ENCODE measurements at places on chromosomes 2 and 18.

DNA sequence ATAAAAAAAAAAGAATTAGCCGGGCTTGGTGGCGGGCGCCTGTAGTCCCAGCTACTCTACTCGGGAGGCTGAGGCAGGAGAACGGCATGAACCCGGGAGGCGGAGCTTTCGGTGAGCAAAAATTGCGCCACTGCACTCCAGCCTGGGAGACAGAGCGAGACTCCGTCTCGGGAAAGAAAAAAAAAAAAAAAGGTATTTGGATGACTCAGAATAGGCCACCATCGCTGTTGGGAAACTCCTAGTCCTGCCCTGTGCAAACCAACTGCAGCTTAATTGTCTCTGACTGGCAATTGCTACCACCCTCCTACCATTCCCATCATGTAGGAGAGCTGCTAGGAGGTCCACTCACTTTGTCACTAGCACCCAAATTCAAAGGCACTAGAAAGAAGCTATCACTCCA is 43.5 kb downstream of the ATP8B1 start:
- no peak for DNase-seq

DNA sequence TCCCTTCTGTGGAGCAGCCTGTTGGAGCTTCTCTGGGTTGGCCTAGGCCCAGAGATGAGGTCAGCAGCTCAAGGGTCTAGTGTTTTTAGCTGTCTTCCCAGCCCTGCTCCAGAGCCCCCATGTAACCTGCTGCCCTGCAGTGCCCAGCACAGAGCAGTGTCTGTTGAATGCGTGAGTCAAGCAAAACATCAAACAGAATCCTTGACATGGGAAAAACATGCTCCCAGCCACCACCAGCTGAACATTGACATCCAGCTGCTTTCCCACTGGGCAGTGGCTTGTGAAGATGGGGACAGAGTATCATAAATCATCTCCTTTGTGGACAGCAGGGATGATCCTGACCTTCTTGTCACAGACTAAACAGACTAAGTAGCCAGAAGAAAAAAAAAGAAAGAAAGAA is 22.6 kb downstream of the IMPA2 start:
- no peak for DNase-seq

- no peak for DNase-seq
Observed at GRCh38 chr2:111704246-111704645, 179.7 kb downstream of the ANAPC1 start.

GRCh38 chr2:226023946-226024345 is 624.4 kb downstream of the NYAP2 start:
- DNase-seq, result no peak

DNA sequence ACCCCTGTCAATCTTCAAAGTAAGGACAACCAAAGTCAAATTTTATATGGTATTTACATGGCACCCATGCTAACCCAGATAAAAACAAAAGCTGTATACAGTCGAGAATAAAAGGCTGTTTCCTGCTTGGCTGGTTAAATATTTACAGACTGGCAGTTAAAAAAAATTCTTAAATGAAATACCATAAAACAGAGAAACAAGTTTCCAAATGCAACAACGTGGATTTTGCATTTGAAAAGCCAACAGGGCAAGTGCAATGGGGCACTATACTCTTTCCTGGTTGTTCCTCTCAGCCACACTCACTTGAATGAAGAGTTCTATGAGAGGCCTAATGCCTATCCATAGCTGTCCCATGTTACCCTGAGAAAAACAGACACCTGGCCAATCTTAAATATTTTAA is 6.1 kb upstream of the NR4A2 start:
- no peak for DNase-seq

DNA sequence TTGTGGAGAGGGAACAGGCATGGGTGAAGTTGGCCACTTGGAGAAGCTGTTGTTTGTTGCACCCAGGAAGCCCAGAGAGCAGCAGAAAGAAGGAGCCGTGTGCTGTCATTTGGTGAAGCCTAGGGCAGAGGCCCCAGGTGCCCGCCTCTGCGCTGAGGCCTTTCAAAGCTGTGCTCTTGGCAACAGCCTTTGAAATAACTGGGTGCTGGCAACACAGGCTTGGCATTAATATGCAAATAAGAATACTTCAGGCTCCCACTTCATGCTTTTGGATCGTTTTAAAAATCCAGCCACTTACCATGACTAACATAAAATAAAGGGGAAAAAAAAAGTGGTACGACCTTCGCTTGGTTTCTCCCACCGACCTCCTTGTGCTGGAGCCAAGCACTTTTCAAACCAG is 41.1 kb downstream of the DHRS9 start:
- DNase-seq, result no peak

DNA sequence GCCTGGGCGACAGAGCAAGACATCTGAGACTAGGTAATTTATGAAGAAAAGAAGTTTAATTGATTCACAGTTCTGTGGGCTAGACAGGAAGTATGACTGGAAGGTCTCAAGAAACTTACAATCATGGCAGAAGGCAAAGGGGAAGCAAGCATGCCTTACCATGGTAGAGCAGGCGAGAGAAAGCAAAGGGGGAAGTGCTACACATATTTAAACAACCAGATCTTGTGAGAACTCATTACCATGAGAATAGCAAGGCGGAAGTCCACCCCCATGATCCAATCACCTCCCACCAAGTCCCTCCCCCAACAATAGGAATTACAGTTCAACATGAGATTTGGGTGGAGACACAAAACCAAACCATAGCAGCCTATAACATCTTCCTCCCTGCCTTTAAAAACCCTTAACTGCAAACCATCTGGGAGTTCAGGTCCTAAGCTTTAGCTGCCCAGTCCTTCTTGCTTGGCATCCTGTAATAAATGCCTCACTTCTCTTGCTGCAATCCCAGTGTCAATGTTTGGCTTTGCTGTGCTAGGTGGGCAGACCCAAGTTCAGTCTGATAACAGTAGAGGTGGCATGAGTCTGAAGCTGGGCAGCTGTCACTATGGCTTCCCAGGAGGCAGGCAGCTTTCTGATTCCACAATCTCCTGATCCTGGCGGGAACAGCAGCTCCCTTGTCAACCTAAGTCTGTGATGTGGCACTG is 11.2 kb upstream of the SP5 start:
- DNase-seq, result no peak

- DNase-seq, result no peak
Observed at GRCh38 chr2:70897203-70897976, 38.3 kb upstream of the ATP6V1B1 start.

DNA sequence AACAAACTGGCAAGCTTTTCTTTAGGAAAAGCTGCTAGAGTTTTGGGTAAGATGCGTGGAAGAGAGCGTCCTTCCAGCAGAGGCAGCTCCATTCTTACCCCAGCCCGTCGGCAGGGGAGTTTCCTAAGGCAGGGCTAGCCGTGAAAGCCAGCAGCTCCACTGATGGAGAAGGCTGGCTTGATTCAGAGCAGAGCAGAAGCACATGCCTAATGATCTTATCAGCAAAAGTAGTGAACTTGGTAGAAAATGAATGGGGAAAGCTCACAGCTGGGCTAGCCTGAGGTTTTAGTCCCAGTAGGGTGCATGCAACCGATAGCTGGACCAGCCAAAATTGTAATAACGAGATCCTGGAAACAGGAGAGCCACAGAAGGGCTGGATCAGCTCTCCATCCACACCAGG is 20.8 kb downstream of the LAMA1 start:
- DNase-seq, result no peak

DNA sequence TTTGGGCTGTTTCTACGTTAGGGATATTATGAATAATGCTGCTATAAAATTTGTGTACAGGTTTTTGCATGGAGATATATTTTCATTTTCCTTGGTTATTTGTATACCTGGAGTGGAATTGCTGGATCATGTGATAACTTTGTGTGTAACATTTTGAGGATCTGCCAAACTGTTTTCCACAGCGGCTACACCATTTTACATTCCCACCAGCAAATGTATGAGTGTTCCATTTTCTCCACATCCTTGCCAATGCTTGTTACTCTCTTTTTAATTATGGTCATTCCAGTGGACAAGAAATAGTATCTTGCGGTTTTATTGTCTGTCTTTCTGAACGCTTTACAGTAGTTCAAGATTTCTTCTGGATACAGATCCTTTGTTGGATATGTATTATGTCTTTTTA is 13.6 kb downstream of the GORASP2 start:
- no peak for DNase-seq

GRCh38 chr2:226720948-226721347 is 78.7 kb downstream of the IRS1 start:
- DNase-seq, result no peak

DNA sequence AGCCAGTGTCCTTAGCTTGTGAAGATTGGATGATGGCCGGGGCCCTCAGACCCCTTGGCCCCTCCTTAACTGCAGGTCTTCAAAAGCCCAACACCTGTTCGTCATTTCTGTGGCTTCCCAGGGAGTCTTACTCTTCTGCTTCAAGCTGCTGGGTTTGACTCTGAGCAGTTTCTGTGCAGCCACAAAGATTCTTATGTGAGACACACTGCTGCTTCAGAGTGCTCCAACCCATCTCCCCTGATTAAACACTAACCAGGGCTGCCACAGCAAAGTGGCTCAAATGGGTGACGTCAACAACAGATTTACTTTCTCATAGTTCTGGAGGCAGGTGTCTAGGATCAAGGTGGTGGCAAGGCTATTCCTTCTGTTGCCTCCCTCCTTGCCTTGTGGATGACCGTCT is 40.8 kb downstream of the TSN start:
- DNase-seq, result no peak

DNA sequence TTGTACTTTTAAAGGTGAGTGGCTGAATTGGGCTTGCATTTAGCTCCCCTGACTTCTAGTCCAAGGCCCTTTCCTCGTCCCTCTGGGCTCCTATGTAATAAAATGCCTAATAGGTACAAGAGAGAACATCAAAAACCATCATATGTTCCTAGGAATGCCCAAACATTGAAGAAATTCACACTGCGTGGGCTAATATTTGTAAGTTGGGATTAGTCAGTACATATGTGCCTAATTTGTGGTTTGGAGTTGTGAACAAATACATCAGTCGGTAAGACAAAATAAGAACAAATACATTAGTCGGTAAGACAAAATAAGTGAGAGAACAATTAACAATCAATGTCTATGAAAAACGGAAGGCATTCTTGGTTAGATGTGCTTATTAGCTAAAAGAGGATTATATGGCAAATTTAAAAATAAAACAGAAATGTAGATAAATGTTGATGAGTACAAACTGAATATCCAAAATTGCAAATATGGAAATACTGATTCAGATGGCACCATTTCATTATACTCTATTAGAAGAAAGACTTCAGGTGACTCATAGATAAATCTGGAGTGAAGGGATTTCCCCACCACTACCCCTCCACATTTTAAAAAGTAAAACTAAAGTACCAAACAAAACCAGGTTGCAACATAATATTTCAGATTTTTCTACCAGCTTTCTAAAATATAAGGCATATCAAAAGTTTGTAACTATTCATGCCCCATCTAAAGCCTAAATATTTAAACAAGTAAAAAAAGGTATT is 325.4 kb downstream of the ZEB2 start:
- no peak for DNase-seq

- no peak for DNase-seq
Observed at GRCh38 chr2:38709567-38710194, 41.5 kb downstream of the SRSF7 start.

DNA sequence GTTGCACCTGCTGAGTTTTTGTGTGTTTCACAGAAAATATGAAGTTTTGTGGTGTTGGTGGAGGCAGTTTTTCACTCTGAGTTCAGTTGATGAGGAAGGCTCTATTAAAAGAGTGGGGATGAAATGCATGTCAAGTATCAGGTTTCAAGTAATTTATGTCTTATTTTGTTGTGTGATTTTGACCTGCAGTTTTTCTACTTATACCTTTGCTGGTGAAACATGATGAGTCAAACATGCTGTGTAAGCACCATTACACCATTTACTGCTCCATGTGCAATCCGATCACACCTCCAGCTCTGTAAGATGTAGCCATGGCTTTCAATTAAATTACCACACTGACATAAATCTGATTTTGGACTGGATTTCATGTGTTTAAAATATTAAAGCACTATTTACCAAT is 174.5 kb upstream of the ZEB2 start:
- DNase-seq, result no peak

Measured in GDM1 (cell line).